Activated CD8-positive, alpha-beta T cell treated with anti-CD3 and anti-CD28 coated beads, Interleukin-2, amount 10 ng/mL, durations not matched to agents 7 days and 5 days (primary cell): ENCODE measurements at places on chromosomes 13 and 19. TPM values are rescaled to one million over a fixed set of nuclear protein-coding genes. Genes with fewer than 3 reads are reported as not detected.

NCR1 gene
- 0.47 TPM for total RNA-seq

SLC6A16 gene
- 3.4 TPM for total RNA-seq

CGB5 gene
- not detected for total RNA-seq

- no peak for DNase-seq
Measured at GRCh38 chr13:30204564-30204963, 102.8 kb downstream of the KATNAL1 start.

DNA sequence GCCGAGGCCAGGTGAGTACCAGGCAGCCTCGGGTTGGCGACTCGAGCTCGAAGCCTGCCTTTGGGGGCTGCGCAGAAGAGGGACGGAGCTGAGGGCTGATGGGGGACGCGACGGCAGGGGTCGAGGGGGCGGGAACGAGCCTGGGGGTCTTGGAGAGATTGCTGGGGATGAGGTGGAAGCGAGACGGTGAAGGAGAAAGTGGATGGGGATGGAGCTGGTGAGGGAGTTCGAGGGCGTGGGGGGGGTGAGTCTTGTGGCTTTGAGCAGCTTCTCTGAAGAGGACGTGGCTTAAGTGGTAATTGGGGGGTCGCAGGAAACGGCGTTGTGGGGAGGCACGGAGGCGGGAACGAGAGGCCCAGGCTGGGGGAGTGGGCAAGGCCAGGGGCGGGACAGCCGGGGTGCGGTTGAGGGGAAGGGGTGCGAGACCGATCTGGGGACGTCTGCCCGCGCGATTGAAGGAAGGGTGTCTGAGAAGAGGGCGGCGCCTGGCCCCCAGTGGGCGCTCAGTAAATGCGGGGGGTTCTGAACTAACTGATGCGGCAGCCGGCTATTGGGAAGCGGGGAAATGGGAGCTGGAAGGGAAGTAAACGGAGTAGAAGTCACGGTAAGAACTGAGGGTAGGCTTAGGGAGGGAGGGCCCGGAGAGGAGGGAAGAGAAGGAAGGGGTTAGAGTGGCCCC, 426 bp downstream of the MYO9B start:
- peak; percentile 80 for DNase-seq

DNA sequence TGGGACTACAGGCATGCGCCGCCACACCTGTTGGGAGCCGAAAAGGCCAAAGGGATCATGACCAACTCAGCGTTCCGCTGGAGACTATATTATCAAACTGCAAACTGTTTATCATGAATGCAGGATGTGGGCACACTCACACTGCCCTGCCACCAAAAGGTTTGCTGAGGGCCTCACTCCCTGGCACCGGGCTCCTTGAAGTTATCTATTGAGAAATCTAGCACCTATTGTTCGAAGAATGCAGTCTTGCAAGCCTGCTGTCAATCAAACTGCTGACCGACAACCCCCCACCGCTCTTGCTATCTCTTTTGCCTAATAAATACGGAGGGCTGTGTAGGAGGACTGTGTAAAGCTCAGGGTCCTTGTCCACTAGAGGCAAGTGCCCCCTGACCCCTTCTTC, 5.2 kb upstream of the ZNF836 start:
- DNase-seq: no peak
